T-cell (primary cell): ENCODE measurements at places on chromosomes 1 and 21. TPM values are rescaled to one million over a fixed set of nuclear protein-coding genes. Genes with fewer than 3 reads are reported as not detected.

UBR4 gene
- 156 TPM for total RNA-seq

GRCh38 chr1:101363891-101364318 lies 127.1 kb downstream of the S1PR1 start:
- no peak overlapping the region for H3K4me3 ChIP-seq
- no peak overlapping the region for H3K27ac ChIP-seq

GRCh38 chr21:28908351-28908750 lies 84.3 kb downstream of the LTN1 start:
- no peak overlapping the region for H3K27ac ChIP-seq
- H3K4me3 ChIP-seq, result no peak overlapping the region
- no peaks in the 10 kb centered on the region for H3K4me1 ChIP-seq
- no peaks in the 10 kb centered on the region for H3K36me3 ChIP-seq
- H3K27me3 ChIP-seq, result peaks cover 3% of the 10 kb centered on the region
- no peak for DNase-seq

GRCh38 chr1:31318146-31318545 lies 21.3 kb downstream of the ZCCHC17 start:
- peaks cover 8% of the 10 kb centered on the region for H3K36me3 ChIP-seq
- no peaks in the 10 kb centered on the region for H3K4me1 ChIP-seq
- no peak overlapping the region for H3K4me3 ChIP-seq
- DNase-seq, result no peak

GRCh38 chr1:87284456-87285240 lies 44.0 kb upstream of the LMO4 start:
- DNase-seq, result no peak
- H3K4me3 ChIP-seq, result no peak overlapping the region
- no peaks in the 10 kb centered on the region for H3K36me3 ChIP-seq
- H3K4me1 ChIP-seq, result no peaks in the 10 kb centered on the region
- no peak overlapping the region for H3K27ac ChIP-seq

DNA sequence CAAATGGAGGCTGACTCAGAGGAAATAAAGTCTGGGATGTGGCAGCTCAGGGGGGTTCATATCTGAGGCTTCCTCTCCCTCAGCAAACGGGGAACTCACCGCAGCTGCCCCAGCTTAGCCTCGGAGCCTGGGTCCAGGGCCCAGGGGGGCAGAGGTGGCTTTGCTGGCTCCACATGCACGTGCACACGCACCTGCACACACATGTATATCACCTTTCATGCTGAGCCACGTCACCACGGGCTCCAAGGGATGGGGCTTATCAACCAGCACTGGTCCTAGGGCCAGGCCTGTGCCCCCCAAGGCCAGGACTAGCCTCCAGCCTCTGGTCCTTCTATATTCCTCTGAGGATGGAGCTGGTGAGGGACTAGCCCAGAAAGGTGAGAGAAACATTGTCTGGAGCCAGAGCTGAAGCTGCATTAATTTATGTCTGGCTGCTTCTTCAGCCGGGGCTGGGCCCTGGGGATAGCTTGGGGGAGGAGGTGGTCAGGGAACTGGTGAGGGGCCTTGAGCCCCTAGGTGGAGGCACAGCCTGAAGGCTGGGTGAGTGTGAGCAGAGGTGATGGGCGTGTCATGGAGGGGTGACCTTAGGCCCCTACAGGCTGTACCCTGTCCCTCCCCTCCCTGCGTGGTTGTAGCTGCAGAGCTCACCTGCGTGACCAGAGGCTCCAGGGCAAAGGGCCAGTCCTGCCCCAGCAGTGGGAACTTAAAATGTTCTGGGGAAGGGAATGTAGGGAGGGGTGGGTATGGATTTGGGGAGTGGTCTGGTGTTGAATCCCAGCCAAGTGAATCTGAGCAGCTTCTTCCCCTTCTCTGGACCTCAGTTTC lies 520.8 kb downstream of the PTPRU start:
- no peaks in the 10 kb centered on the region for H3K36me3 ChIP-seq
- H3K27ac ChIP-seq, result no peak overlapping the region
- H3K4me3 ChIP-seq, result no peak overlapping the region
- H3K27me3 ChIP-seq, result peaks cover 18% of the 10 kb centered on the region

DNA sequence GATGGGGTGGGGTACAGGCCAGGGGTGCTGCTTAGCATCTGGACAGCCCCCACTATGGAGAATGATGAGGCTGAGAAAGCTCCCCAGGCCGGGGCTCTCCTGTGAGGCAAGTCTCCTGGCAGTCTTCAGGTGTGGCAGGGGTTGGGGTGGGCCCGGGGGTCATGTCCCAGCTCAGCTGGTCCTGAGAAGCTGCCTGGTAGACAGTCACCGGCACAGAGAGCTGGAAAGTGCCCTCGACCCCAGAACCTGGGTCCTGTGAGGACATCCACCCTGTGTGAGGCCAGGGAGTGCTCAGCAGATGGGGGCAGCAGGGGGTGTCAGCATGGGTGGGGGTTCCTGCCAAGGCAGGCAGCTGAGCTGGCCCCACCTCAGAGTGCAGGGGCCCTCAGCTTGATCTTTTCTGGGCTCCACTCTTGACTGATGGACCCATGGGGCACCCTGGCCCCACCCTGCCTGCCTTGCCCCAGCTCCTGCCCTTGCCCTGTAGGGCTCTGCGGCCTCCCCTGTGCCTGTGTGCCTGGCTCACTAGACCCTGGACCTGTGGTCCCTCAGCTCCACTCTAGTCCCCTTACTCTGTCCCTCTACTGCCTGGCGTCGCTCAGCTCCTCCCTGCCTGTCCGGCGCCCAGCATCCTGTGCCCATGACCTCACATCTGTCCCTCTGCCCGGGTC lies 5.8 kb downstream of the IBA57 start:
- no peaks in the 10 kb centered on the region for H3K27me3 ChIP-seq
- H3K4me3 ChIP-seq, result no peak overlapping the region
- H3K27ac ChIP-seq, result no peak overlapping the region
- H3K4me1 ChIP-seq, result peaks cover 24% of the 10 kb centered on the region

DNA sequence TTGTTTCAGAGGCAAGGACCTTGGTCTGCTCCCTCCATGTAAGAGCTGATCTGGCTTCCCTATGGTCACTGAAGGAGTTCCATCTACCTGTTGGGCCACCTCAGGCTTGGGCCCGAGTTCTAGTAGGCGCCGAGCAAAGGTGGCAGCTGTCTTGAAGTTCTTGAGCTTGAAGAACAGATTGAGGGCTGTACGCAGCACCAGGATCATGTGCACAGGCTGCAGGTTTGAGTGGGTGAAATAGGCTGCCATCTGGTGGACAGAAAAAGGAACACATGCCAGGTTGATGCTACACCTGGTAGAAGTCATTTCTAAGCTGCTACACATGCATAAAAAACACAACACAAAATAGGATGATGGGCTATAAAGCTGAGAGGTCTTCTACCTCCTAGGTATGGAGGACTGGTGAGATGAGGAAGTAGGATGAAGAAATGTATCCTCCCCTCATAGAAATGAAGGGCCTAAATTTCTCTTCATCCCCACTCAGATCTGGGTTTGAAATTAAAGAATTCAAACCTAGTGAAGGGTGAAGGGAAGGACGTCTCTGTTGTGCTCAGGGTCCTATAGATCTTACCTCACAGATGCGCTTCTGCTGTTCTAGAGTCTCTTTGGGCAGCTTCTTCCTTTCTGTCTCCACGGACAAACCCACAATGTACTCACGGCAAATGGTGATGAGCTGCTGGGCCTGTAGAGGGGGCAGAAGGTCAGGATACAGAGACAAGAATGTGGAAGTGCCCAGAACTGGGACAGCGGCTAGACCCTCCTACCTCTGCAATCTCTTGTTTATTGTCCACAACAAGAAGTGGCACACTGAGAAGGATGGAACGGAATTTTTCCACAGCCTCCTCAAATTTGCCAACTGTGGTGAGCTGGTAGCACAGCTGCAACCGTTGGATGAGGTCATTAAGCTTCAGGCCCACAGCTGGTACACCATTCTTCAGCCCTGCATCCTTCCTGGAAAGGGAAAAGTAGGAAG lies 6.6 kb upstream of the PEX19 start:
- H3K27me3 ChIP-seq, result no peaks in the 10 kb centered on the region
- no peaks in the 10 kb centered on the region for H3K4me1 ChIP-seq
- DNase-seq, result peak; percentile 48
- no peak overlapping the region for H3K27ac ChIP-seq
- peaks cover 10% of the 10 kb centered on the region for H3K36me3 ChIP-seq
- H3K4me3 ChIP-seq, result no peak overlapping the region

GRCh38 chr1:233647073-233647472 lies 33.2 kb downstream of the KCNK1 start:
- DNase-seq, result no peak
- H3K36me3 ChIP-seq, result no peaks in the 10 kb centered on the region
- no peak overlapping the region for H3K27ac ChIP-seq
